AG09309 (cell line): ENCODE measurements at places on chromosomes 3 and 15.

- no peak for DNase-seq
These were observed 13.2 kb upstream of the CNTN6 start for GRCh38 chr3:1079662-1080061.

GRCh38 chr15:29550834-29551465 lies 271.3 kb downstream of the TJP1 start:
- DNase-seq: no peak

DNA sequence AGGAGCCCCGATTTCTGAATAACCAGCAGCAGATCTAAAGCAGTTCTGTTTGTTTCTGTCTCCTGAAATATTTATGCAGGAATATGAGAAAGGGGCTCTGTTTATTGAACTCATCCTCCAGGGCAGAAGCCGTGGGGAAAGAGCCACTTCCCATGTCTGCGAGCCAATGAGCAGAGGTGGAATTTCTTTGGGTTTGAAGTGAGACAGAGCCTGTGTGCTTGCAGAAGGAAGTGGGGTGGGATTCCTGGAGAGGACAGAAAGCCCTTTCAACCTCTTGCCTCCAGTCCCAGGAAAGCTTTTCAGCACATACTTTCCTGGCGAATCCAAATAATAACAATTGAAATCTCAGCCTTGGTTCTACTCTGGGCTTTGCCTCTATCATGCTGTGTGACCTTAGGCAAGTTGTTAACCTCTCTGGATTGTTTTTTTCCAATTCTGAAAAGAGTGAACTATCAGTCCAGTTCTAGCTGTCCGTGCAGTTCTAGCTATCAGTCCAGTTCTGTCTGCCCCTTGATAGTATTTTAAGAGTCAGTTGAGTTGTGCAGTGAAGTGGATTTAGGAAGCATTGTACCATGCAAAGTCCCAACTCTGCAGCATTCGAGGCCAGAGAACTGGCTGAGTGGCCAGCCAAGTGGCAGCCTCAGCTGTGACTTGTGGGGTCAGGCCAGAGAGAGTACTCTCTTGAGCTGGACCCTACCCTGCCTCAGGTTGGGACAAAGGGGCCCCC lies 15.9 kb downstream of the CORO2B start:
- no peak for DNase-seq

- DNase-seq: no peak
These were observed 21.8 kb upstream of the RBP1 start for GRCh38 chr3:139561255-139561817.

GRCh38 chr15:26081758-26082220 lies 218.7 kb upstream of the ATP10A start:
- no peak for DNase-seq

- no peak for DNase-seq
These were observed 1095.1 kb downstream of the IGSF11 start for GRCh38 chr3:117939425-117940027.

- no peak for DNase-seq
These were observed 61.2 kb downstream of the IQGAP1 start for GRCh38 chr15:90449206-90449735.

DNA sequence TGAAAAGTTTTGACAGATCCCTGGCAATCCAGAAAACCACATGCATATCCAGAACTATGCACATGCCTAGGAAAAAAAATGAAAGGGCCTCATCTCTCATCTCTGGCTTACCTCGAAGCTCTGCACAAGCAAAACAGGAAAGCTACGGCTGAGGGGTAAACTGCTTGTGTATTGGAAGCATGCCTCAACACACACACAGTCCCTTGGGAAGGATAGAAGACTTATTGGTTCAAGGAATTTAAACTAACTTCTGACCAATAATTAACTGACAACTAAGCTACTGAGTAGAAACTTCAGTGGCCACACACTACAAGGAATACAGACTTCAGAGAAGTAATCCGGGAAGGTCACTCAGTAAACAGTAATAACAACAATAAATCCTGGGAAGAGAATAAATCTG lies 59.9 kb upstream of the POMGNT2 start:
- no peak for DNase-seq

- DNase-seq: no peak
These were observed 7.6 kb downstream of the DNAH1 start for GRCh38 chr3:52323526-52324295.

GRCh38 chr3:195738274-195739044 lies 17.7 kb downstream of the MUC20 start:
- DNase-seq: no peak

DNA sequence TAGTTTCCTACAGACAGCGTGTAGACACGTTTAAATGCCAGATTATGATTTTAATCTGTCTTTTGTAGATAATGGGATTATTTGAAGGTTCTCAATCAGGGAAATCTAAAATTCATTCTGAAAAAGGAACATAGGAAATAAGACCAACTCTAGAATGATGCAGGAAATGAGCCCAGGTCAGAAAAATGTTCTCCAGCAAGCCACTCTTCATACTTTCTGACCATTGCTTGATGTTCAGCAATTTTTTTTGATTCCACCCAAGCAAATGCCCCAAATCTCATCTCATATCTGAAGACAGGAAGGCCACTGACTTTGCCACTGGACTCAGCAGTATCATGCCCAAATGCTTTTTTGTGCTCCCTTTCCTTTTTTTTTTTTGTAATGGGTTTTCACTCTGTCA lies 373.4 kb downstream of the LPP start:
- DNase-seq: no peak

GRCh38 chr3:105458518-105459215 lies 92.0 kb downstream of the ALCAM start:
- no peak for DNase-seq

- no peak for DNase-seq
These were observed 2.7 kb downstream of the GAP43 start for GRCh38 chr3:115626006-115626409.

- DNase-seq: no peak
These were observed 12.5 kb upstream of the RPN1 start for GRCh38 chr3:128663151-128663550.

DNA sequence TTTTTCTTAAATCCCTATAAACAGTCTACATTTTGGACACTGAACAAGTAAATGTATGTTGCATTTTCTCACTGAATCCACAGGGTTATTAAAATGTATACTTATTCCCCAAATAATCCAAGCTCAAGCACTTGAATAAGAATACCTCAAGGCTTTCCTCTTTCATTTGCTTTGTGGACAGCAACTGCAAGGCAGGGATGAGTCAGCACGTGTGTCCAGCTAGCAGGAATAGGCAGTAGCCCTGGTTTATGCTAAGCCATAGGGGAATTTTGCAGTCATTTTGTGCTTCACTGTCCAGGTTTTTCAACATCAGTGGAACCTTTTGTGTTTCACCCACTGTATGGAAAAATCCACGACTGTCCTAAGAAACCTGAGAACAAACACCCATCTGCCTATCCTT lies 96.7 kb upstream of the KCNMB2 start:
- peak; percentile 33 for DNase-seq

GRCh38 chr3:42814914-42815507 lies 5.8 kb downstream of the ACKR2 start:
- DNase-seq: no peak

DNA sequence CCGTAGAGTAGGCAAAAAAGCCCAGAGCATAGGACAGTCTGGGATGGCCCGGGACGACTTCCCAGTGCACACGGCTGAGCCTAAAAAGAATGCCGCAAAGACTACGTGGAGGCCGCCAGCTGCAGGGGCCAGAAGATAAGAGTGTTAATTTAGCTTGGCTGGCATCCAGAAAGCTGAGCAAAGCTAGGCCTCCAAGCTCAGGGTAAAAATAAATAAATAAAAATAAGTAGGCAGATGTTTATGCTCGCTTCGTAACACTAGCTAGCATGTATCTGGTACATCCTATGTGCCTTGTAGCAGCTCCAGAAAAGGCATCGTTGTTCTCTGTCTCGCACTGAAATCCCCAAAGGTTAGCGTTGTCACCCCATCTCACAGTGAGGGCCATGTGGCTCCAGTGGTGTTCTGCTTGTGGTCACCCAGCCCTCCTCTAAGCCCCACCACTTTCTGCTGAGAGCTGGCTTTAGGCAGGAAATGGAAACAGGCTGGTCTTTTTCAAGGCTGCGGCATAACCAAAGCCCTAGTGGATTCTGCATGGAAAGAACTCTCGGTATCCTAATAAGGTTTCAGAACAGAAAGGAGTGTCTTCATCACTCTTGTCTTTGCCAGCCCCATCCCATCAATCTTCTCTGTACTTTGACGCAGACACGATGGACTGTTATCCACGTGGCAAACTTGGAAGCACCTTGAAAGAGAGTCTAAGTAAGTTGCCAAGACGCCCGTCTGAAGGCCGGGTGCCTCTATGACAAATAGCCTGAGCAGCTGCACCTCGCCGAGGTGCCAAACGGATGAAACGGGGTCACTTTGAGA lies 58.1 kb upstream of the MEF2A start:
- DNase-seq: no peak

DNA sequence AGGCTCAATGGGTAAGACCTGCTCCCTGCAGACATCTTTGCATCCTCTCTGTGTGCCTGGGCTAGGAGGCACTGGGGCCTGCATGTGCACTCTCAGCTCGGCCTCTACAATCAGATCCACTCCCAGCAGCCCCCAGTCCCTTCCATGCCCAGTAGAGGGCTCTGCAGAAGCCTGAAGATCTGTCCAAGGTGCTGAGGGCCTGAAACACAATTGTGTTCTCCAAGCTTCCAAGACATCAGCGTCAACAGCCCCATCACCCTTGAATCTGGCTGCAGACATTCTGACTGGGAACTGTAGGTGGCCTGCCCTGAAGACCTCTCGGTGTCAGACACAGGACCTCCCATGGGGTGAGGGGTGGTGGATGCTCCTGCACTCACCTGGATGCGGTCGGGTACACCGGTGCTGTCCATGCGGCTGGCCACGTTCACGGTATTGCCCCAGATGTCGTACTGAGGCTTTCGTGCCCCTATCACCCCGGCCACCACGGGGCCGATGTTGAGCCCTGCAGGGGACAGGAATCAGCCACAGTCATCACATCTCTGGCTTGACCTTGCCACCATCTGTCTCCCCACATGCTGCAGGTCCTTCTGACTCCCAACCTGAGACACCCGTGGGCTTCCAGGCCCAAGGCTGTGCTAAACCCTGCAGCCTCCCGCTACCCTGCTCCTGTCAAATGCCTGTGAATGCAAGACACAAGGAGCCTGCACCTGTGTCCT lies 84.7 kb downstream of the SEC22A start:
- DNase-seq: no peak

DNA sequence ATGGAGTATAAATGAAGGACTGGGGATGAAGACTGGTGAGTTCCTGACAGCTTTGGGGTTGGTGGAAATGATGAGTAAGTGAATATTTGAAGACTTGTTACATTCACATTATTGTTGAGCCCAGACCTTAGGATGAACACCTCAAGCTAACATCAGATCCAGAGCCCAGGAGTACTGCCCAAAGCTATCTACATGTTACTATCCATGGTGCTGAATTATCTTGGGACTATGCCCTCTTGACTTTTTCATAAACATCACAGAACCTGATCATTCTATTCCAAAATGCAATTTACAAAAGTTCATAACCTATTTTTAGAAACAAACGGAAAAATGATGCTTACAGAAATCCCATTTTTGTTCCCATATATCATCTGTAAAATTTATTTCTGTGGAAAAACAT lies 613.3 kb downstream of the TUSC7 start:
- DNase-seq: no peak

DNA sequence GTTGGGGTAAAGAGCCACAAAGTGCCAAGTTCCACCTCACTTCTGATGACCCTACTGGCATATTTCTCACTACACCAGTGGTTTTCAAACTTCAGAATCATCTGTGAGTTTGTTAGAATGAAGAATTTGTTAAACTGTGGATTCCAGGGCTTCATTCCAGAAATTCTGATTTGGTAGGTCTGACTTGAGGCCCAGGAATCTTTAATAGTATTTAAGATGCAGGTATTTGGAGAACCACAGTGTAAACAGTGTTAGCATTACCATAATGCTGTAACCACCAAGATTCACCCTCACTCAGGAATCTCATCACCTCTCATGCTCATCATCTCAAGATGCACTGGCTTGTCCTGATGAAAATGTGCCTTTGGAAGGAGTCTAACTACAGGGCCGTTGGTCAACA lies 6.0 kb downstream of the KCNMB3 start:
- no peak for DNase-seq

DNA sequence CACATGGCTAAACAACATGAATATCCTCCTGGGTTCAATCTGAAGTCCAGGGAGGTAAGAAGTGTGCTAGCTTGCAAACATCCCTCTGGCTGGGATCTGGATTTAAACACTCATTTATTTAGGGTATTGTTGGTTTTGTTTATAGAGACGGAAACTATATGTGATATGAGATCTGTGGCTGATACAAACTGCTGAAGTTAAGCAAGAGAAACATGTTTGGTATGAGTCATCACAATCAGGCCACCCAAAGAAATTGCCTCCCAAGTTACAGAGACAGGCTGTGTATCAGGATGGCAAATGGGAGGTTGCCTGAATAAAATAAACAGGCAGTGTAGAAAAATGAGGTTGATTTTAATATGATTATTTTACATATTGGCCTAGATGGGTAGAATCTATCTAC lies 562.1 kb downstream of the IGSF11 start:
- DNase-seq: no peak

DNA sequence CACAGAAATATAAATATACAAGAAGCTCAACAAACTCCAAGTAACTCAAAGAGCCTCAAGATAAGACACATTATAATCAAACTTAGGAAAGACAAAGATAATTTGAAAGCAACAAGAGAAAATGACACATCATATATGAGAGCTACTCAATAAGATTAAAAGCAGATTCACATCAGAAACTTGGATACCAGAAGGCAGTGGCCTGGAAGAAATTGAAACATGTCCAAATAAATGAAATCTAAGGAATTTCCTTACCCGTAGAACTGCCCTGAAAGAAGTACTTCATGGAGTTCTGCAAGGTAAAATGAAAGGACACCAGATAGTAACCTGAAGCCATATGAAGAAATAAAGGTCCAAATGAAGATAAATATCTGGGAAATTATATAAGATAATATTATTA lies 113.9 kb downstream of the LSAMP start:
- no peak for DNase-seq

DNA sequence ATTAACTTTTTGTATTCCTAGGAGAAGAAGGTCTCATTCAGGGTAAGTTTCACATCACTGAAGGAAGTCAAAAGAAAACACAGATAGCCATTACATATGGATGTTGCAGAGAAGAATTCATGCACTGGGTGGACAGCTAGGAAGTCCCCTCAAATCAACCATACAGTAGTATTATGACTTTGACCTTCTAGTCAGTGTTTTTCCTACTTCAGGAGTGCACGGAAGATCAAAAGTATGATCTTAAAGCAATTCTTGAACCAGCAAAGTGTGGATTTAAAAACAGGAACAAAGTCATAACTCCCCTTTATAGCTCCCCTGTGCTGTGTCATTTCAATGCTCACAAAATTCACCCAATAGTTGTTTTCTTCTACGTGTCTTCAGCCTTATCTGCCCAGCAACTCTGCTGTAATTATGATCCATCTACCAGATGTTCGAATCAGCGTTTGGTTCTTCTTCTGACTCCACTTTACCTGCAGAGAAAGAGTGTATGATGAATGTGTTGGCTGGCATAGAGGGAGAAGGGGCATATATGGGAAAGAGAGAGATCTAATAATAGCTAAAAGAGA lies 118.1 kb upstream of the MEIS2 start:
- no peak for DNase-seq

- no peak for DNase-seq
These were observed 96.0 kb downstream of the IQSEC1 start for GRCh38 chr3:12977117-12977808.

GRCh38 chr3:30347679-30348216 lies 258.7 kb upstream of the TGFBR2 start:
- peak; percentile 69 for DNase-seq

GRCh38 chr3:184373422-184373821 lies 4.6 kb downstream of the THPO start:
- no peak for DNase-seq

GRCh38 chr3:185176750-185177359 lies 24.0 kb upstream of the C3orf70 start:
- DNase-seq: no peak

GRCh38 chr3:45187694-45188141 lies 38.4 kb downstream of the TMEM158 start:
- no peak for DNase-seq
